Myocyte (in vitro differentiated cells): ENCODE measurements at places on chromosomes 7 and 10. TPM values are rescaled to one million over a fixed set of nuclear protein-coding genes. Genes with fewer than 3 reads are reported as not detected.

- DNase-seq: no peak
These were observed 121.5 kb upstream of the FAM3C start for GRCh38 chr7:121517591-121517990.

GRCh38 chr7:30511973-30512662, 7.5 kb upstream of the GGCT start:
- DNase-seq: no peak

DNA sequence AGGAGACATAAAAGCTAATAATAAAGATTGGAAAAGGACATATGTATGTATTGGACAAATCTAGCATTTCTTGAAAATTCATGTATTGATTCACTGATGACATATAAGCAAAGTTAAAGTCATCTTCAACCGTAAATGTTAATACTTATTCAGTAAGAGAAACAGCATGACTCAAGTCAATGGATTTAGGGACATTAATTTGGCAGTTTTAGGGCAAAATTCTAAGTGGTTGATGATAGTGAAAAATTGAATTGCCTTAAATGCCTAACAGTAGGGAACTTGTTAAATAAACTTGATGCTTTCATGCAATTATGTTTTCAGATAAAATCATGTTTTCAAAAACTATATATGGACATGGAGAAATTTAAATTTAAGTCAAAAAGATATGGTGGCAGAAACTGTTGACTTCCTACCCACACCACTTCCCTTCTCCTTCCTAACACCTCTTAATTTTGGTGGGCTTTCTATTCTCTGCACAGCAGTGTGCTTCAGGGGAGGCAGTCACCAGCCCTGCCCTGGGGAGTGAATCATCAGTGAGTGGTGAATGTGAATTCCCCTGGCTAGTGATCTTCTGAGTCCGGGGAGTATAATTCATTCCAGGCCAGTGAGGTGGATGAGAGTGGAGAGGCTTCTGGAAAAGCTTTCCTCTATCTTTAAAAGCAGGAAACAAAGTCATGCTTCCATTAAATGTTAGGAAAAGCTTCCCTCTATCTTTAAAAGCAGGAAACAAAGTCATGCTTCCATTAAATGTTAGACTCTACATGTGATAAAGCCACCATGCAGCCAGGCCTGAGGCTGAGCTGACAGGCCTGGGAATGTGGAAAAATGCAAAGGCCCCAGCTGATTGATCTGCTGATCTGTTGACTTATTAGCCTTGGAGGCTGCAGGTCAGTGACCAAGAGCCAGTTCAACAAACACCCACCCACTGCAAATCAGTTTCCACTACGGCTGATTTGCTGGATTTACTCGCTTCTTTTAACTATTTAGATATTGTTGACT, 25.2 kb upstream of the ITGB1 start:
- DNase-seq: peak; percentile 81

DNA sequence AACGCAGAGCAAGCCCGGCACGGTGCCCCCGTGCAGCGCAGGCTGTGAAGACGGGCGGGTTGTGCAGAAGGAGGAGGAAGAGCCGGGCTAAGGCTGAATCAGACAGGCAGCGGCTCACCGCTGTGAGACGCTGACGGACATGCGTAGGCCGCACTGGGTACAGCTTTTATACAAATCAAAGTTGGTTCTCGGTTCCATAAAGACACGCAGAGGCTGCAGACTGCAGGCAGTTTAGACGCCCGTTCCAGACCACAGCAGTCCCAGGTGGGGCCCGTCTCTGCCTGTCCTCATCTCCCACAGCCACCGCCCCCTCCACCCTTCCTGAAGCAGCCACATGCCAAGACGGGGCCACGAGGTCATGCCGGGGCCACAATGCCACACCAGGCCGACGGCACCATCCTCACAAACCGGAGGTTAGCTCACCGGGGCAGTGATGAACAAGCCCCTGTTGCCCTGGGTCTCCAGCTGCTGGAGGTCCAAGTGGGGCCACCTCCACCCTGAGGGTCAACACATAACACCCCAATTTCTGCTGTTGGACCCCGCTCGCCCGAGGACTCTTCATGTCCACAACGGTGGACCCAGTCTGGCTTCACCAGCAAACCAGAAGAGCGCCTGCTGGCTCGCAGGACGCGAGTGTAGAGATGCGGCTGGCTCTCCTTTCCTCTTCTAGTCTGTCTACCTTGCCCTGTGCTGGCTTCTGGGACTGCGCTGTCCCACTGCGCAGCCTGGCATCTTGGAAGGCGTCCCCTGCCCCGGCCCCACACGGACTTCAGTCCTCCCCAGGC, 227.2 kb downstream of the ELFN1 start:
- DNase-seq: no peak

GRCh38 chr10:97574374-97575126, 2.0 kb downstream of the ANKRD2 start:
- DNase-seq: peak; percentile 99

- DNase-seq: no peak
These were observed 38.8 kb downstream of the FIGNL1 start for GRCh38 chr7:50411332-50411731.

DNA sequence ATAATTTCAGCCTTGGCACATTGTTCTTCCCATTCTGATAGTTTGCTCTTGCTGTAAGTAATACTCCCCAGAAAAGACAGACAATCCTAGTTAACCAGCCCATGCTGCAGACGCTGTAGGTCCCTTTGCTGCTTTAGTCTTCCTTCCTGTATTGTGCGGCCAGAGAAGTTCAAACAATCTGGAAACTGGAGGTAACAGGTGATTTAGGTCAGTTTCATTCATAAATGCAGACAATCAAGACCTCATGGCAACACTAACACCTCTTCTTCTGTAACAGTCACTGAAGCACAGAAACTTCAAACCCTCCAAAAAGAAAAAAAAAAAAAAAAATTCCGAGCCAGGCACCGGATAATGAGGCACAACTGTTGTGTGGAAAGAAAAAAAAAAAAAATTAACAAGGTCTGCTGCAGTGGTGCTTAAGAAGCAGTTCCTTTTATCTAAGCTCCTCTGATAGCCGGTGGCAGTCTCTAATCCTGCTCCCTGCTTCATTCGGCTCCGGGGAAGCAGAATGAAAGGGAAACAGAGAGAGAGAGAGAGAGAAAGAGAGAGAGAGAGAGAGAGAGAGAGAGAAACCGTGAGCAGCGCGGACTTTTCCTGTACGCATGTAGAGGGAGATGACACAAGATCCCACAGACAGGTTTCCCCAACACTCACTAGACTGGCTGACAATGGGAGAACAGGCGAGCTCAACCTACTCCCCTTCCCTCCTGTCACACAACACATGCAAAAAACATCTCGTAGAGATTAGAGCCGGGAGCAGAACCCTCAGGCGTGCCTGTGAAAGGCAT, at the start of gene SEMA3A:
SEMA3A (minus strand) TSS at position 306 of the 788 bp plus-strand sequence; CDS start at position 103, 203 bp downstream.
- peak; percentile 82 for DNase-seq

- DNase-seq: no peak
These were observed 135.3 kb upstream of the FAM20C start for GRCh38 chr7:57071-57470.

DNA sequence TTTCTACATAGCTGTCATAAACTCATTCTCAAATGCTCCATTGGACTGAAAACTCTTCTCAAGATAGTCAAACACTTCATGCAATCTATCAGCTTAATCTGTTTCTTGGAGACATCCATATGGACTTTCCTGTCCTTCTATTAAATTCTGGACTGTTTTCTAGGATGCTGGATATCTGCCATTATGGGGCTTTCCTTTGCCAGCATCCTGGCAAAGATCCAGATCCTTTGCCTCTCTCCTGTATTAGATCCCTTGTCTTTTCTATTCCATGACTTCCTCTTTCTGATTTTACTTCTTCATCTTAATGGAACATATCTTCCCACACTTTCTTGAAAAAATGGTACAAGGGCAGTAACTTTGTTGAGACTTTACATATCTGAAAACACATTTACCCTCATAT, 35.9 kb upstream of the SKAP2 start:
- peak; percentile 32 for DNase-seq

GRCh38 chr10:74206746-74207145, 55.7 kb downstream of the ADK start:
- DNase-seq: peak; percentile 94

GRCh38 chr10:43262397-43262901, 4.4 kb downstream of the RASGEF1A start:
- no peak for DNase-seq

GRCh38 chr10:43255634-43256431, 11.0 kb downstream of the RASGEF1A start:
- DNase-seq: no peak

DNA sequence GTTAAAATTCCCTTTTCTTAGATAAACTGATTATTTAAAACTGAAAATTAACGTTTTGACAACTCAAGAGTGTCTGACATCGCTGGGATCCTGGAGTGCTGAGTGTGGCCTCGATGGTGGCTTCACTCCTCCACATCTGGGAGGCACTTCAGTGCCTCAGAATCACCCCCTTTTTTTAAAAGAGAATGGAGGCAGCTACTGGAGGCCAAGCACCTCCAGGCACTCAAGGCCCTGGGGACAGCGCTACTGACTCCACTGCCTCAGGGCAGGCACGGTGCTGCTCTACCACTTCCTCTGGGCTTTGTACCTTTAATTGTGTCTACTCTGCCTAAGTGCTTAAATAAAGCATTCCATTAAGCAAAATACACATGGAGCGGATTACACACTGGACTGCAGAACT, 27.2 kb upstream of the NCAPG2 start:
- no peak for DNase-seq

DNA sequence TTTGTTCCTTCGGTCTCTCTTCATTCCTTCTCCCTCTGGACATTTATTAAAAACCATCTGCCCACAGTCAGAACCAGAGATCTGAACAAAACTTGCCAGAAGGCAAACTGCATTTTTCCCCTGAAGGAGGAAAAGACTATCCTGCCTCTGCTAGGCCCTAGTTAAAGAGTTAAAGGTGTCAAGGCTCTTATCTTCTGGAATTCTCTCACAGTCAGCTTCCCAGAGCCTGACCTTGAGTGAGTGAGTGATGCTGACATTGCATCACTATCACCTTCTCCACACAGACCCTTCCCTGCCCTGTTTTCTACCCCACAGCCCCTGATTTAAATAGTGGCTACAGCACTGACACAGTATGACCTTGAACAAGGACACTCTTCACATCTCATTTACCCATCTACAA, 16.4 kb downstream of the FRMPD2 start:
- no peak for DNase-seq

DNA sequence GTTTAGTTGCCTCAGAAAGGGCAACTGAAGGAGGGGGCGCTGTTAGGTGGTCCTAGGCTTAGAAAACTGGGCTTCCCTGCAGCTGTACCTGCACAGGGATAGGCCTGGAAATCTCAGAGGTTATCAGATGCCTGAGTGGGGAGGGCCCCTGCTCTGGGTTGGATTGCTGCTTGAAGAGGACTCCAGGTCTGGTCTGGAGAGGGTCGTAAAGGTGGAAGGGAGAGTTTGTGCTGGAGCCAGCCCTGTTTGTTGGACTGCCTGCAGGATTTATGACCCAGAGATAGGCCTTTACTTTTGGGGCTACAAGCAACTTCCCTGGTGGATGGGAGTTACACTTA, 765.9 kb downstream of the GRID1 start:
- no peak for DNase-seq

DNA sequence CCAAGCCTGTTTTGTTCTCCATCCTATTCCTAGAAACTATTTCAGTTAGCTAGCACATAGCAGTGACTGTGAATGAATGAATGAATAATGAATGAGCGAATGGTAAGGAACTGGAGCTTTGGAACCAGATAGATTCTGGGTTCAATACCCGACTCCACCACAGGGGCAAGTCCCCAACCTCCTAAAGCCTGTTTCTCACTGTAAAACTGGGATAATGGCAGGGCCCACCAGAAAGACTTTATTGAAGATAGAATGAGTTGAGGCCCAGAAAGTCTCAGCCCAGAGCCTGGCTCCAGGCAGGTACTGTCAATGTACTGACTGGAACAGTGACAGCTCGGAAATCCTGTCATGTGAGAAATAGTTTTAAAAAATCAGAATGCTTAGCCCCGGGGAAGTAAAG, 1.1 kb upstream of the CDH23 start:
- no peak for DNase-seq

DNA sequence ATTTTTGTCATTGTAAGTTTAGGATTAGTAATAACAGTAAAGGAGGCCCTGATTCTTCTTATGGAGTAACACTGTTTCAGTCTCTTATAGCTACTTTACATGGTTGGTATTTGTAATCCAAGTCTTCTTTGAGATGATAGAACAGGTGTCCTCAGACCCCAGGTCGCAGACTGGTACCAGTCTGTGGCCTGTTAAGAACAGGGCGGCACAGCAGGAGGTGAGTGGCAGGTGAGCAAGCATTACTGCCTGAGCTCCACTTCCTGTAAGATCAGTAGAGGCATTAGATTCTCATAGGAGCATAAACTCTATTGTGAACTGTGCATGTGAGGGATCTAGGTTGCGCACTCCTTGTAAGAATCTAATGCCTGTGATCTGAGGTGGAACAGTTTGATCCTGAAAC, 77.3 kb downstream of the STK31 start:
- DNase-seq: no peak

- DNase-seq: peak; percentile 83
These were observed 180.5 kb downstream of the ZNF365 start for GRCh38 chr10:62554632-62555199.

- DNase-seq: no peak
These were observed 20.1 kb upstream of the ITPRID1 start for GRCh38 chr7:31493714-31494181.

DNA sequence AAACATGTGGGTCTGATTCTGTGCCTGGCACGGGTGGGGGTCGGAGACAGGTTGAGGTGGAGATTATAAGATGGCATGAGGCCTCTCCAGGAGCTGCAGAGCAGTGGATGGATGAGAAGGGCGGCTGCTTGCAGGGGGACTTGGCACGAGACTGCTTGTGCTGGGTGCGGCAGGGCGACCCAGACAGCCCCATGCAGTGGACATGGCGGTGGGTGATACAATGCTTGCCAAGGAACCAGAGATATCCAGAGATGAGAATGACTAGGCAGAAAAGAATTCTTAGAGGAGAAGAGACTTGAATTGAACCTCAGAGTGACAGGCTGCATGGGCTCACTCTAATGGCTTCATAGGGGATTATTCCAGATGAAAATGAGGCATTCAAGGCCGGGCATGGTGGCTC, 145.4 kb downstream of the NEURL1 start:
- DNase-seq: peak; percentile 23

Gene GIMAP4
- not detected in 2 replicates for total RNA-seq

Gene SPDYE2B
- total RNA-seq: not detected in 2 replicates

Gene RET
- 0.08 TPM in 1 of 2 replicates, not detected in the other for total RNA-seq

Gene SFTPA1
- not detected in 2 replicates for total RNA-seq

Gene STMP1
- 20.7 and 23.2 TPM in 2 replicates for total RNA-seq

Gene PDE1C
- 0.03 and 0.10 TPM in 2 replicates for total RNA-seq

Gene NOD1
- 12.0 and 14.1 TPM in 2 replicates for total RNA-seq

Gene CARD11
- total RNA-seq: not detected in 2 replicates

Gene ABCA13
- total RNA-seq: 1.7 and 2.4 TPM in 2 replicates

Gene MMP21
- not detected in 2 replicates for total RNA-seq

Gene HTR5A
- total RNA-seq: not detected in 2 replicates

Gene ELOVL3
- total RNA-seq: 5.0 and 5.6 TPM in 2 replicates

Gene C10orf67
- not detected in 2 replicates for total RNA-seq

Gene HTRA1
- 1,617 and 1,959 TPM in 2 replicates for total RNA-seq

Gene CALN1
- total RNA-seq: not detected in 2 replicates

Gene CCL24
- 0.72 TPM in 1 of 2 replicates, not detected in the other for total RNA-seq

Gene SPDYE8
- total RNA-seq: not detected in 2 replicates

Gene FANK1
- total RNA-seq: 1.4 and 2.5 TPM in 2 replicates

Gene CPA4
- total RNA-seq: 4.0 and 5.7 TPM in 2 replicates

Gene CNPY1
- 0.68 and 2.2 TPM in 2 replicates for total RNA-seq
